ENCODE measurements at places on chromosomes 7 and 10. TPM values are rescaled to one million over a fixed set of nuclear protein-coding genes. Genes with fewer than 3 reads are reported as not detected.

- no peak for DNase-seq
- no peak overlapping the region for H3K4me3 ChIP-seq
- H3K27me3 ChIP-seq, result no peaks in the 10 kb centered on the region
- H3K36me3 ChIP-seq, result no peaks in the 10 kb centered on the region
- H3K4me1 ChIP-seq, result no peaks in the 10 kb centered on the region
These were observed 20.5 kb upstream of the PPP1R3C start for GRCh38 chr10:91653219-91653870.

GRCh38 chr10:416091-416515 is 273.4 kb downstream of the DIP2C start:
- no peaks in the 10 kb centered on the region for H3K4me1 ChIP-seq
- H3K36me3 ChIP-seq, result peaks cover 7% of the 10 kb centered on the region
- no peak overlapping the region for H3K27ac ChIP-seq
- DNase-seq, result no peak
- no peak overlapping the region for H3K4me3 ChIP-seq

DNA sequence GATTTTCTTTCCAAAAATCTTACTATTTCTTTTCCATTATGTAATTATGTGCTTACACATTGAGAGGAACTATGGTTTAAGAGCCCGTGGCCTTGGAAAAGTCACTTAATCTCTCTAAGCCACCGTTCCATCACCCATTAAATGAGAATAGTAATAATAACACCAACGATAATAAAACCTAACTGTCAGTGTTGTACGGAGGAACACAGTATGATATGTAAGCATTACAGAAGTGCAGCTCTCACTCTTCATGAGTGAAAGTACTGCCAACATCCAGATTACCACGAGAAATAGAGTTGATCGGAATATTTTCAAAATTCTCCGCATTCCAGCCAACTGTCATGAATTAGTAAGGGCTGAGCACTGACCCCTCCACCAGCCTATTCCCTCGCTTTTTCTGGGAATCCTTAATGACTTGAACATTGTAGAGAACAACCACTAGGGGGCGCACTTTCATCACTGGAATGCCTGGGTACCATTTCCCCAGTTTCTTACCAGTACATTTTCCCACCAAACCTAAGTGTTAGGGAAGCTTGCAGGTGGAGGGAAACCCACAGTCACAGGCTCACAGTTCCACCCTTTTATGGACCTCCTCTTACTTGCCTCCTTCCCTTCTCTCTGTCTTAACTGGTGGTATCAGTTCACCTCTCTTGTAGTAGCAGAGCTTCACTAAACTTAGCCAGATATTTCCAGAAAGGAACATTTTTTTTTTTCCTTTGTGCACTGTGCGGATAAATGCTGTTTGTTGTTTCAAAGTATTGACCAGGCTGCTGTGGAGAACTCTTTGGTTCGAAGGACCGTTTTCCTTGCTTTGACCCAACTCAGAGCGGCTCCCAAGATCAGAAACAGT is 27.8 kb downstream of the NKX2-3 start:
- no peaks in the 10 kb centered on the region for H3K36me3 ChIP-seq
- peaks cover 10% of the 10 kb centered on the region for H3K27me3 ChIP-seq
- H3K4me1 ChIP-seq, result no peaks in the 10 kb centered on the region
- no peak for DNase-seq
- H3K4me3 ChIP-seq, result no peak overlapping the region
- no peak overlapping the region for H3K27ac ChIP-seq

- no peaks in the 10 kb centered on the region for H3K27me3 ChIP-seq
- H3K4me1 ChIP-seq, result peaks cover 15% of the 10 kb centered on the region
- no peak overlapping the region for H3K27ac ChIP-seq
- H3K36me3 ChIP-seq, result no peaks in the 10 kb centered on the region
- no peak for DNase-seq
These were observed 38.0 kb downstream of the MDFIC start for GRCh38 chr7:114959931-114960330.

PGAM2 gene
- total RNA-seq, result 1.1 TPM
